ENCODE measurements at places on chromosomes 7 and 10.
A peak's percentile ranks its signal among the peaks of the same experiment; 100 is the strongest.

GRCh38 chr7:130401578-130401977 lies 21.3 kb downstream of the CPA1 start:
- DNase-seq, result no peak

DNA sequence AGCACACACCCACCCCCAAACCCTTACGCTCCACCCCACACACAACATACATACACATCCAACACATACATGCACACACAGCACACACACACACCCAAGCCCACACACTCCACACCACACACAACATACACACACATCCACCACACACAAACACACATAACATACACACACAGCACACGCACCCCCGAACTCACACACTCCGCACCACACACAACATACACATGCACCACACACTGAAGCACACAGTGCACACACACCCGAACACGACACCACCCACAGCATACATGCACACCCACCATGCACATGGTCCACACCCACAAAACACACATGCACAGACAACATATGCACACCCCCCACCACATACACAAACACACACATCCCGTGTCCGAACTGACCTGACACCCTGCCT lies 2.0 kb downstream of the PRAP1 start:
- DNase-seq, result no peak

- no peak for DNase-seq
Measured at GRCh38 chr10:102648889-102649796, 4.9 kb downstream of the TRIM8 start.

- no peak for DNase-seq
Measured at GRCh38 chr7:1779445-1779844, 109.4 kb downstream of the ELFN1 start.

DNA sequence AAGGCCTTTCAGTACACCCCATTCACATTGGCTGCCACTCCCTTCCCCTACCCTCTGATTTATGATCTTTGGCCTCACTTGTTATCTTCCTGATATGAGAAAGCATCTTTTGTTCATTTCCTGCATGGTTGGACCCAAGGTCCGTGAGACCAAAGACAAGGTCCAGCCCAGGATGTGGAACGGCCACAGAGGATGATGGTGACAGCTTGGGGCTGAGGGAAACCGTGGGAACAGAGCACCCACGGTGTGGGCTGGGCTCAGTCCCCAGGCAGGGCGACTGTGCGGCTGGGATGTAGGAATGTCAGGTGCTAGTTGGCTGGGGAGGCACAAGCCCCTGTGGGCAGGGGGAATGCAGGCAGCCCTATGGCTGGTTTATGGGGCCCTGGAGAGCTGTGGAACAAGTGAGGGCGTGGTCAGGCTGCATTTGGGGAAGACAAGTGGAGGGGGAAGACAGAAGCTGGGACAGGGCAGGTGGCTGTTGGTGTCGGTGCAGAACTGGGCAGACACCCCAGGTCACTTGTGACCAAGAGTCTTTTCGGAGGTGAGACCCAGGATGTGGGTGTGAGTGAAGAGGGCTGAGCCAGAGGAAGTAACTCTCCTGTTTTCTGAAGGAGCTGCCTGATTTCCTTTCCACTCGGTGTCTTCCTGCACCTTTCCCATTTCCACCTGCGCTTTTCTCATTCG lies 51.7 kb upstream of the IGFBP3 start:
- no peak for DNase-seq

DNA sequence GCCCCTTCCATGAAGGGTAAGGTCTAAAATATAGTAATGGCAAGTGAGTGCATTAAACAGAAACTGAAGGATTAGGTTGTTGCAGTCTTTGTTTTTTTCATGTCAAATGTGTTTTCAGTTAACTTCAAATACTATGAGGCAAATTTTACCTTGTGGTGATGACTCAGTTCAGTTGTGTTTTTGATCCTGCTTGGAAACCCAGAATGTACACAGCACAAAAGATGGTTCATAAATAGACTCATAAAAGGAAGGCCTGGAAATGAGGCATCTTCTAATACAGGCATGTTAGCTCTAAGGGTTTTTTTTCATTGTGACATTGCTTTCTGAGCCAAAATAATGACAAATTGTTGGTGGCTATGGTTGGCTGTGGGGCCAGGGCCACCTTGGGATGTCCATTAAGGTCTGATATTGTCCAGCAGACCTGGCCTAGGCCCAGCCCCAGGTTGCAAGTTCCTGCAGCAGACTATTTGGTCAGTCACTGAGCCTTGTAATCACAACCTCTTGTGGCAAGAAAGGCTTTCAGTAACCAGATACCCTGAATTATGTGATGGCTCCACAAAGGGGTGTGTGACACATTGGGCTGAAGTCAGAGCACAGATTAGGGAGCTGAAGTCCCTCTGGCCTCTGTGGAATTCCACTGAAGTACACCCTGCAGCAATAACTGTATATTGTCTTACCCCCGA lies 69.0 kb upstream of the SAMD8 start:
- DNase-seq, result no peak

DNA sequence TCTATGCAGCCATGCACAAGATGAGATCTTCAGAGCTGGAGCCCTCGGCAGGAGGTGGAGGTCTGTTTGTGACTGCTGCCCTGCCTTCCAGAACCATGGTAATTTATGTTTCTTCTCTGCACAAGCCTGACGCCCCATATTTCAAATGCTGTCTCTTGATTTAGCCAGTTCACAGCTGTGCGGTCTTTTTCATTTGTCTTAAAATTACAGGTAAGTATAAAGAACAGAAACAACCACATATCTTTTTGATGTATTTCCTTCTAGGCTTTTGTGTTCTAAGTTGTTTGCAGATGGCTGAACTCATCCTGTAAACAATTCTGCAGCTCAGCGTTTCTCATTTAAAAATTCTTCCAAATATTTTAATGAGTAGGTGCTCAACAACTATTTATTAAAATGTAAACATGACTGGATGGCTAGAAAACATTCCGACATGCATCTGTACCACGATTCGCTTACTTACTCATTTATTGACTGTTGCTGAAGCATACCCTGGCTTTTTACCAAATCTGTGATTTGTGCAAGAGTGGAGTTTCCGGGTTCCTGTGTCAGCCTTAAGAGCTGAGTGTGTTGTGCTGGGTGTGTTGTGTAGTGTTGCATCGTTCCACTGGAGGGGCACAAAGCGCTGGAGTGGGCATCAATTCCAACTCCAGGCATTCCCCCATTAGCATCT lies 58.9 kb downstream of the PIP4K2A start:
- peak; percentile 20 for DNase-seq

- no peak for DNase-seq
Measured at GRCh38 chr10:101563497-101564040, 24.5 kb downstream of the POLL start.
